ENCODE measurements at places on chromosomes 3 and 15.

- no peak for DNase-seq
Measured at GRCh38 chr15:56939257-56939656, 20.8 kb downstream of the TCF12 start.

GRCh38 chr3:37114251-37115145, 59.9 kb downstream of the LRRFIP2 start:
- no peak for DNase-seq

GRCh38 chr3:162699291-162699690, 1202.7 kb downstream of the OTOL1 start:
- DNase-seq: no peak

- DNase-seq: no peak
Measured at GRCh38 chr15:101504866-101505609, 15.5 kb upstream of the PCSK6 start.

DNA sequence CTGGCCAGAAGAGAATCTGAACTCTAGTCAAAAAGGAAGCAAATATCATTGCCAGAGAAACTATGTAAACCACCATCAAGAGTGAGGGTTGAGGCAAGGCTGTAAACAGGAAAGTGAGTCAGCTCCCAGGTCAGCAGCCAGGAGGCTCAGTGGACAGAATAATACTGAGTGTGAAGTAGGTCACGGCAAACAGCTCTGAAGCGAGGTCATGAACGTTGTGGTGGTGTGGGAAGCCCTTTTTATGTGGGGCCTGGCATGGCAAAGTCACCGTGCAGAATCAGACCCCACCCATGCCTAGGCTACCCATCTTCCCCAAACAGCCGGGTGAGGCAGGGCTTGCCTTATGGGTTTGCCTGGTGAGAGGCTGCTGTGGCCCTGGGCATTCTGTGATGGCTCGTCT, 43.9 kb downstream of the THBS1 start:
- DNase-seq: no peak
